Right atrium auricular region (tissue), 2 donors: ENCODE measurements at places on chromosomes 6 and 20. TPM values are rescaled to one million over a fixed set of nuclear protein-coding genes. Genes with fewer than 3 reads are reported as not detected.
A peak's percentile ranks its signal among the peaks of the same experiment; 100 is the strongest.

GSTA2 gene
- not detected for total RNA-seq

DNA sequence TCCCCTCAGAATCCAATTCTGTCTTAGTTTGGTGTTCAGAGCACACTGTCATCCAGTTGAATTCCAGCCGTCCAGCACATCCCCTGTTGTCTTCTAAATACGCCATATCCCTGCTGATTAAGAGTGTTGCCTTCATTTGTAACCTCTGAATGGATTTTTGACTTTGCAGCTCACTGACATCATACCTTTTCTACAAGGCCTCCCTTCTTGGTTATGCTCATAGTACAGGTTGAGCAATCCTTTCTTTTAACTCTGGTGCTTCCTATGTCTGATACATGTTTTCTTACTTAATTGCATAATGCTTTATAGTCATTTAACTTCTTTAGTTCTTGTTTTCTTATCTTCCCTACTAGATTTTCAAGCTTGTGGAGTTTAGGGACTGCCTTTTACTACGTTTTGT, 36.4 kb downstream of the XRN2 start:
- no peak overlapping the region for H3K27ac ChIP-seq
- H3K27me3 ChIP-seq: no peaks in the 10 kb centered on the region
- no peak overlapping the region for H3K4me3 ChIP-seq
- peaks cover 59% of the 10 kb centered on the region for H3K36me3 ChIP-seq
- DNase-seq: no peak
- H3K4me1 ChIP-seq: no peaks in the 10 kb centered on the region

DNA sequence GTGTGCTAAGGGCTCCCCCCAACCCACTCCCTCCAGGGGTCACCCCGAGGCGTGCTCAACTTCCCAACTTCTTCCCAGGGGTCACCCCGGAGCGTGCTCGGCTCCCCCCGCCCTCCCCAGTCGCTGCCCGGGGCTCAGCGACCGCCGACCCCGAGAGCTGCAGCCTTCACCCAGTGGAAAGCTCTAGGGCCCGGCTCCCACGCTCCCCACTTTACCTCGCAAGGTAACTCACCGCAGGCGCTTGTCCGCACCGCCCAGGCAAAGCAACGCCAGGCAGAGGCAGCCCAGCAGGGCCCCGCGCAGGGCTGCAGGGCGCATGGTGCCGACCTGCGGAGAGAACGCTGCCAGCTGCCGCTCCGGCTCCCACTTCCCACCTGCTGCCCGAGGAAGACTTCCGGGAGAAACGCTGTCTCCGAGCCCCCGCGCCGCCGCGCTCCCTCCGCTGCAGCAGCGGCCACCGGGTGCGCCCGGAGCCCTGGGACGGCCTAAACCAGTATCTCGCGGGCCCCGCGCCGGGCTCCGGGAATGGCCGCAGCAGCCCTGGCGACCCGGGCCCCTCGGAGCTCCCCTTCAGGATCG, 396 bp downstream of the RNASET2 start:
- no peaks in the 10 kb centered on the region for H3K4me1 ChIP-seq
- H3K4me3 ChIP-seq: peak overlapping the region; percentile 77
- no peaks in the 10 kb centered on the region for H3K27me3 ChIP-seq
- H3K36me3 ChIP-seq: no peaks in the 10 kb centered on the region
- H3K27ac ChIP-seq: peak overlapping the region; percentile 17
- no peak for DNase-seq

DNA sequence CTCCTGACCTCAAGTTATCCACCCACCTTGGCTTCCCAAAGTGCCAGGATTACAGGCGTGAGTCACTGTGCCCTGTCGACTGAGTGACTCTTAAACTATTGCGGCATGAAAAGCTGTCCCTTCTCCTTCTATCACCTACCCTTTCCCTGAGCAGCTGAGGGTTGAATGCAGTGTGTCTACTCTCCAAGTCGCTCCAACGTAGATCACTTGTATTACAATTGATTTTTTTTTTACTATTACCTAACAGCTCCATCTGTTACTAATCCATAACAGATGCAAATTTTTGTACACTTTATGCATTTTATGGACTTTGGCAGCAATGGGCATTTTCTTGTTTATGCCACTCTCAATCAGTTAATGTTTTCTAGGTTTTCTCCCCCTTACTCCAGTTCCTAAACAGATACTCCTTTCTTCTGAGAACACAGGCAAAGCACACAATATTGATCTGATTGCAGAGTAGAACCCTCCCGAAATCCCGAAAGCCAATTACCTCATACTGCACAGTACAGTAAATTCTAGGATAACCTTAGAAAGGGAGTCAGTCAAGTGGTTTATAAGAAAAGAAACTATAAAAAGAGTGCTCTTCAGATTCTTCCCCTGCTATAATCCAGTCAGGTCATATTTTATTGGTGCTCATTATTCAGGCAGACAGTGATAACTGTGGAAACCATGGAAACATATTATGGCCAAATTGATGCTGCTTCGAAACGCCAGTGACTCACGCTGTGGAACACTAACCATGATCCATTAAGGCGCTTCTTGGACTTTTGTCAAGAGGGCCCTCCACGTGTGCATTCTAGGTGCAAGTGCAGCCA, 273.0 kb downstream of the ADGB start:
- no peaks in the 10 kb centered on the region for H3K27me3 ChIP-seq
- H3K4me3 ChIP-seq: no peak overlapping the region
- no peak overlapping the region for H3K27ac ChIP-seq
- no peaks in the 10 kb centered on the region for H3K4me1 ChIP-seq
- no peak for DNase-seq

DNA sequence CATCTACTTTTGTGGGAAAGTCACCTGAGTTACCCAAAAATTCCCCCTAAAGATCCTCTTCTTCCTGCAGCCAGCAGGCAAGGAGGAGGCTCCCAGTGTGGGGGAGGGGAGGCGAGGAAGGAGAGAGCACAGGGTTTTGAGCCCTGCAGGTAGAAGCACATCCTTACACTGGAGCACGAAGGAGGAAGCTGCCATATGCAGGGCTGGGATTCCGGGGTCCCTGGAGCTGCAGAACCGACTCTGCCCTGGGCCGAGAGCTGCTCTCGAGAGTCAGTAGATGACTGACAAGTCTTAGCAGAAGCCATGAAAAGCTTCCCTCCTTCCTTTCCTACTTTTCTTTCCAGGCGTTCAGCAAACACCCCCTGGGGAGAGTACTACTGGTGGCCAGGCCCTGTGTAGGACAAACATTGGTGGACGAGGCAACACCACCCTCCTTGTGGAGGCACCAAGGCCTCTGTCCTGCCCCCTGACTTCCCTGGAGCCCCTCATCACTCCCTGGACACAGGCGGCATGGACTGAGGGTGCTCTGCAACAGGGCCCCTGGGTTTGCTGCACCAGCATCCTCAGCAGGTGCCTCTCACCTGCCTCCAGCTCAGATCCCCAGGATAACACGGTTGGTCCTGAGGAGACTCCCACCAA, 211.7 kb upstream of the CST7 start:
- no peak for DNase-seq
- H3K27ac ChIP-seq: no peak overlapping the region
- no peaks in the 10 kb centered on the region for H3K4me1 ChIP-seq
- no peak overlapping the region for H3K4me3 ChIP-seq
- no peaks in the 10 kb centered on the region for H3K27me3 ChIP-seq
- no peaks in the 10 kb centered on the region for H3K36me3 ChIP-seq

SRC gene
- 14.3 TPM for total RNA-seq

DNA sequence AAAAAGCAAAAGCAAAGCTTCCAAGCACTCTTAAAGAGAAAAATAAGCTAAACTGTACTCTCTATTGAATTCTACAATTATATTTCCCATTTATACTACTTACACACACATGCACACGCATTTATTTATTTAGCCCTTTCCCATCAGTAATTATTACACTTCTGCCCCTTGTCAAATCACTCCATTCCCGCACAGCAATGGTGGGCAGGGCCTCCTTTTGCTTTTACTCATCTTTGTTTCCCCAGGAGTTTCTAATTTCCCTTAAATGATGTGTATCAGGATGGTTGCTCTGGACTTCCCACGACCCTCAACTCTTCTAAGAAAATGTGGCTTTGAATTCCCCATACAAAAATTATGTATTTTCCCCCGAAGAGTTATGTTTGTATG, 19.9 kb downstream of the PXT1 start:
- no peaks in the 10 kb centered on the region for H3K36me3 ChIP-seq
- H3K27me3 ChIP-seq: no peaks in the 10 kb centered on the region
- H3K4me1 ChIP-seq: no peaks in the 10 kb centered on the region
- H3K27ac ChIP-seq: peak overlapping the region; percentile 76
- H3K4me3 ChIP-seq: peak overlapping the region; percentile 50

STX11 gene
- total RNA-seq: 21.5 TPM

DNA sequence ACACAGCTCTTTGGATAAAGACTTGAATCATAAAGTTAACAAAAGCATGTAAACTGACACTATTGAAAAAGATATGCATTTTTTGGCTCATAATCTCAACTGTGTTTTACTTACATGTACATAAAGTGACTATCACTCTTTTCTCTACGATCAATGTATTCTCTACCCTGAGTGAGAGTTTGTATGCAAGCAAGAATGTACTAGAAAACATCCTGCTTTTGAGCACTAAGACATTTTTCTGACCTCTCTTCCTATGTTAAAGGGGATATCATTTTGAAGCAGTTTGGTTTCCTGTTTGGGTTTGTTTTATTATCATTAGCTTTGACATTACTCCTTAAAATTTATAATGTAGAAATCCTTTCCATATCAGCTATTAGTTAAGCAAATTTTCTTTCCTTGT, 910.8 kb downstream of the C6orf118 start:
- H3K4me3 ChIP-seq: no peak overlapping the region
- H3K27ac ChIP-seq: no peak overlapping the region
- no peaks in the 10 kb centered on the region for H3K27me3 ChIP-seq
- H3K4me1 ChIP-seq: no peaks in the 10 kb centered on the region

GRCh38 chr6:20377623-20378265, 23.9 kb upstream of the E2F3 start:
- no peaks in the 10 kb centered on the region for H3K36me3 ChIP-seq
- no peaks in the 10 kb centered on the region for H3K4me1 ChIP-seq

DNA sequence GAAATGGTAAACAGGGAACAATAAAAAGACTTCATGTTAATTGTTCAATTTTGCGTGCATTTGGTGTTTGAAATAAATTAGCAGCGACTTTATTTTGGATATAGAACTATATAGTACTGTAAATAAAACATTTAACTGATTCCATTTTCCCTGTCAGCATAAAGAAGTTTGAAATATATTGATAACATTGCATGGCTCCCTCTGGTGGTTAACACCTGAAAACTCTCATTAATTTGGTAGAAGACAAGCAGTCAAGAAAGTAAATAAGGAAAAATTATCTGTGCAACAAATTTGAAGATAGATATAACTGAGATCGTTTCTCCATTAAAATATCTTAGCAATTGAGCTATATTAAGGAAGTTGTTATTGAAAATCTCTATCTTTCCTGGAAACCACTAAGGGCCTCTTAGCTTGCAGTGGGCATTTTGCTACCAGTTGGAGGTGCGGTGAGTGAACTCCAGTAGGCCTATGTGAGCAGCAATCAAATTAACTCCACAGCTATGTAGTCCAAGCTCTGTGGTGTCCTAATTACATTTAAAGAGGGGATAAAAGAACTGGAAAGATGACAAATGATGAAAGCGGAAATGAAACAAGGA, 435.7 kb upstream of the FKBP1C start:
- no peak for DNase-seq
- no peaks in the 10 kb centered on the region for H3K36me3 ChIP-seq
- no peak overlapping the region for H3K4me3 ChIP-seq
- H3K4me1 ChIP-seq: no peaks in the 10 kb centered on the region

DNA sequence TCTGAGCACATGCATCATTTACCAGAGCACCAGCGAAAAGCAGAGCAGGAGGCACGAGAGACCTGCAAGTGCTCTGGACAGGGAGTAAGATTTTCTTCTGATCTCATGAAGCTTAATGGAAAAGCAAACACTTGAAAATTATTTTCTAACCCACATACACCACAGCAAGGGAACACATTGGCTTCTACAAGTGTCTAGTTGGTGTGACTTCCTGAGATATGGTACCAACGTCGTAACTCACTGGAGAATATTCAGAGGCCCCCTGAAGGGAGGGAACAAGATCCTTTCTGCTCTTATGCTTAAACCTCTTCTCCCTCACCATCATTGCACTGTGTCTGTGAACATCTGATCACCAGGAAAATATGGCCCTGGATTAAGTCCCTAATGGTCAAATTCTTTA, 48.6 kb downstream of the PSMB1 start:
- no peaks in the 10 kb centered on the region for H3K36me3 ChIP-seq
- H3K27me3 ChIP-seq: no peaks in the 10 kb centered on the region
- no peak overlapping the region for H3K27ac ChIP-seq
- DNase-seq: no peak
- H3K4me3 ChIP-seq: no peak overlapping the region

- peaks cover 29% of the 10 kb centered on the region for H3K4me1 ChIP-seq
- peak overlapping the region; percentile 47 for H3K4me3 ChIP-seq
- no peaks in the 10 kb centered on the region for H3K27me3 ChIP-seq
- H3K36me3 ChIP-seq: peaks cover 3% of the 10 kb centered on the region
- no peak overlapping the region for H3K27ac ChIP-seq
These were observed 15.9 kb downstream of the DDO start for GRCh38 chr6:110399219-110400071.

- H3K27me3 ChIP-seq: no peaks in the 10 kb centered on the region
- no peak overlapping the region for H3K27ac ChIP-seq
- H3K4me3 ChIP-seq: no peak overlapping the region
- no peak for DNase-seq
These were observed 52.9 kb downstream of the UBR2 start for GRCh38 chr6:42616716-42617115.

ABHD16B gene
- not detected for total RNA-seq

- H3K27ac ChIP-seq: no peak overlapping the region
- DNase-seq: no peak
- no peaks in the 10 kb centered on the region for H3K36me3 ChIP-seq
- no peaks in the 10 kb centered on the region for H3K27me3 ChIP-seq
- H3K4me3 ChIP-seq: no peak overlapping the region
These were observed 94.5 kb downstream of the SIM1 start for GRCh38 chr6:100370265-100370664.

DNA sequence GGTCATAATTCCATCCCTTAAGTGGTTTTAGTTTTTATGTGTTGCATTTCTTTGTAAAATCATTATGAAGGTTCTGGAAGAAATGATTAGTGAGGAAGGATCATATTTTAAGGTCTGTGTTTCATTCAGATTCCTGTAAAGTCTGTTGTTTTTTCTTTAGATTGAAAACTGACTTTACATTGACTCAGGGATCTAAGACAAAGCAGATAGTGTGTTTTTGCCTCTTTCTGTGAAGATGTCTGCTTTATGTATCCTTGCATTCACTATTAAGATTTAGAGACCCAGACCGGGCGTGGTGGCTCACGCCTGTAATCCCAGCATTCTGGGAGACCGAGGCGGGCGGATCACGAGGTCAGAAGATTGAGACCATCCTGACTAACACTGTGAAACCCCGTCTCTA, 225.7 kb downstream of the SAMD5 start:
- H3K36me3 ChIP-seq: no peaks in the 10 kb centered on the region
- no peaks in the 10 kb centered on the region for H3K27me3 ChIP-seq
- no peak for DNase-seq
- no peaks in the 10 kb centered on the region for H3K4me1 ChIP-seq
- H3K4me3 ChIP-seq: no peak overlapping the region
- no peak overlapping the region for H3K27ac ChIP-seq

DNA sequence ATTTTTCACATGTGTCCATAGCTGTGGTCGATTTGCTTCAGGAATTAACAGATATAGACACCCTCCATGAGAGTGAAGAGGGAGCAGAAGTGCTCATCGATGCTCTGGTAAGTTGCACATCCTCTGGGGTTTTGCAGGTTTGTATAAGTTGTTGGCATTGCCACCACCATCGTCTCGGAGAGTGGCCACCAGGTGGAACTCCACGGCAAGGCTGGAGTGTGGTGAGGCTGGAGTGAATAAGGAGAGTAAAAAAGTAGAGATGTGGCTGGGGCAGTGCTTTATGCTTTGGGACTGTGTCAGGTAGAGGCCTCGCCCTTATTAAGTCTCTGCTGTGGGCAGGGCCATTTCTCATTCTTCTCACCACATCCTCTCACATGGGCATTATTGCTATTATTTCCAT, 63.7 kb downstream of the CTNNBL1 start:
- DNase-seq: no peak
- H3K27ac ChIP-seq: peak overlapping the region; percentile 34
- H3K36me3 ChIP-seq: no peaks in the 10 kb centered on the region
- H3K4me1 ChIP-seq: peaks cover 20% of the 10 kb centered on the region
- H3K4me3 ChIP-seq: no peak overlapping the region
